Activated CD4-positive, alpha-beta memory T cell treated with anti-CD3 and anti-CD28 coated beads for 36 hours (primary cell): ENCODE measurements at places on chromosomes 6 and 20. TPM values are rescaled to one million over a fixed set of nuclear protein-coding genes. Genes with fewer than 3 reads are reported as not detected.

GRCh38 chr20:32167552-32167951 lies 40.0 kb downstream of the PLAGL2 start:
- peaks cover 27% of the 10 kb centered on the region for H3K36me3 ChIP-seq
- no peak overlapping the region for H3K27ac ChIP-seq
- DNase-seq: no peak
- no peaks in the 10 kb centered on the region for H3K4me1 ChIP-seq
- no peak overlapping the region for H3K4me3 ChIP-seq

DNA sequence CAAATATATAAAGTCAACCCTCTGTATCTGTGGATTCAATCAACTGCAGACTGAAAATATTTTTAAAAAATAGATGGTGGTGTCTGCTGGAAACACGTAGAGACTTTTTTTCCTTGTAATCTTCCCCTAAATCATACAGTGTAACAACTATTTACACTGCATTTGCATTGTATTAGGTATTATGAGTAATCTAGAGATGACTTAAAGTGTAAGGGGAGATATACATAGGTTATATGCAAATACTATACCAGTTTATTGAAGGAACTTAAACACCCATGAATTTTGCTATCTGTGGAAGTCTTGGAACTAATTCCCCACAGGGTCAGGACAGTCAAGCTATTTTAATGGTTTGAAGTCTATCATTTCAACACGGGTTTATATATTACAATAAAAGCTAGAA lies 10.2 kb downstream of the HDAC2 start:
- no peak overlapping the region for H3K27ac ChIP-seq
- H3K36me3 ChIP-seq: peaks cover 15% of the 10 kb centered on the region
- no peaks in the 10 kb centered on the region for H3K27me3 ChIP-seq

DNA sequence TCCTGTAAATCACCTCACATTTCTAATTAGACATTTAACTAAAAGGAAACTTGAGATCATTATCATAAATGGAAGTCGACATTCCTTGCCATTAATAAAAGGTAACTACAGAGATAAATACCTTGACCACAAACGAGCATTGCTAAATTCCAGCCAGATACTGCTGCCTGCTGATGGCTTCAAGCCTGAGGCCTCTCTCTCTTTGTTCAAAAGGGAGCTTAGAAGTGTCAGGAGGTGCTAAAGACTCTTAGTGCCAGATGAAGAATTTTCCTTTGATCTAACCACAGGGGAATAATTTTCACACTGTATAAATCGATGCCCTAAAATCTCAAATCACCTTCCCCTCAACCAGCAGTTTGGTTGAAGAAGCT lies 248.2 kb upstream of the PMEPA1 start:
- no peaks in the 10 kb centered on the region for H3K4me1 ChIP-seq
- no peak overlapping the region for H3K27ac ChIP-seq
- H3K27me3 ChIP-seq: peaks cover 1% of the 10 kb centered on the region
- no peak for DNase-seq

SRMS gene
- total RNA-seq: not detected

GSTA2 gene
- total RNA-seq: not detected
